ENCODE measurements at places on chromosomes 16 and 17. TPM values are rescaled to one million over a fixed set of nuclear protein-coding genes. Genes with fewer than 3 reads are reported as not detected.

DNA sequence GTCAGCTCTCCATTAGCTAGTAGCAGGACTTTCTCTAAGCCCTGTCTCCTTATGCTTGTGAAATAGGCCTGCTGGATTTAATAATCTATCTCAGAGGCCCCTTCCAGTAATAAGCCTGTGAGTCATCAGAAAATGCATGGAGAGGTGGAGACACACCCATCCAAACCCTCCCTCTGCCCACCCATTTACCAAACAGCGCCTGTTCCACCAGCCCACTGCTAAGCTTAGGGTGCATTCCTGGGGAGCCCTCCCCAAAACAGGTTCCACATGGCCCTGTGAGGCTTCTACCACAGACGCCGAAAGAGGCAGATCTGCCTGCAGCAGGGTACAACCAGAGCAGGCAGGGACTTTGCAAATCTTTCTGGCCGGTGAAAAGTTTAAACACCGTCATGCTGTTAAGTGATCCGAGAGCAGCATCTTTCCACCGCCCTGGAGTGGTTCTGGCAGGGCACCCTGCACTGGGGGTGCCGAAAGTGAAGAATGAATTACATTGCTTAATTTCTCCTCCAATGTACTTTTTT, 99.3 kb downstream of the GAS7 start:
- H3K4me1 ChIP-seq: peaks cover 33% of the 10 kb centered on the region
- H3K4me3 ChIP-seq: no peak overlapping the region
- no peaks in the 10 kb centered on the region for H3K27me3 ChIP-seq
- DNase-seq: no peak

Gene C17orf50
- not detected for total RNA-seq

DNA sequence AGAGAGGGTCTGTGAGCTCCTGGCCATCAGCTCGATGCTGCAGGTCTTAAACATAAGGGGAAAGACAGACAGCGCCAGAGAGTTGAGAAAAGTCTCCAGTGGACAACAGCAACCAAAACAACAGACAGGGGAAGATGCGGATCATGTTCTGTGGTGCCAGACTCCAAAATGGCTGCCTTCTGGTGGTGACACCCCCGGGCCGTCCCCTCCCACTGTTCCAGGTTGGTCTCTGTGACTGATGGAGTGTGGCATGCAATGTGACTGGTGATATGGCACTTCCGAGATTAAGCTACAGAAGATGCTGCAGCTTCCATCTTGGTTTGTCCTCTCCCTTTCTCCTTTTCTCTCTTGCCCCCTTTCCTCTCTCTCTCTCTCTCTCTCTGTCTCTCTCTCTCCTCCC, 40.4 kb upstream of the RBFOX3 start:
- H3K27ac ChIP-seq: no peak overlapping the region
- H3K27me3 ChIP-seq: peaks cover 49% of the 10 kb centered on the region
- no peaks in the 10 kb centered on the region for H3K36me3 ChIP-seq
- no peak overlapping the region for H3K4me3 ChIP-seq

Gene ABCC3
- total RNA-seq: 0.93 TPM

Gene MT1E
- total RNA-seq: not detected

- DNase-seq: no peak
- H3K4me1 ChIP-seq: no peaks in the 10 kb centered on the region
- no peak overlapping the region for H3K27ac ChIP-seq
- no peaks in the 10 kb centered on the region for H3K36me3 ChIP-seq
Measured at GRCh38 chr17:46964315-46965265, 14.5 kb downstream of the RPRML start.

All from mesothelial cell of epicardium (in vitro differentiated cells).